ENCODE measurements at places on chromosomes 5 and 9.

GRCh38 chr5:52945040-52945439 lies 44.1 kb upstream of the ITGA2 start:
- DNase-seq: no peak

- no peak for DNase-seq
These were observed 1.3 kb downstream of the ENC1 start for GRCh38 chr5:74638970-74639806.

DNA sequence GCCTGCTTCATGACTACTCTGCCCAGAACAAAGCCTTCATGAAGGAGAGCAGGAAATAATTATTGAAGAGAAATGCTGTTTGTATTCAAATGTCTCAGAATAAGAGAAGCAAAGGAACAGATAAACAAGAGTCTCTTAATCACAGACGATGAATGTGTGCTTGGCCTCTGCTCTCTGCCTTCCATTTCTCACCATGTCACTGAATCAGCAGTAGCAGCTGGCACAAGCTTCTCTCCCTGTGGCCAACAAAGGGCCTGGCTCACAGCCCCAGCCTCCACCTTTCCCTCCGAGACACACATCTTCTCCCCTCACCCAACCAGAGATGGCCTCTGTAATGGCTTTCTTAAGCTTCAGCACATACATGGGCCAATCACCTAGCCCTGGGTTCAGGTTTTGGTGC lies 128.1 kb upstream of the SLIT3 start:
- DNase-seq: no peak

GRCh38 chr5:179841621-179842020 lies 17.0 kb downstream of the MRNIP start:
- no peak for DNase-seq

- DNase-seq: no peak
These were observed at the start of gene NREP for GRCh38 chr5:111756581-111757354. TSS of gene NREP (minus strand) at chr5:111757194. CDS start at chr5:111755772, 1,422 bp downstream.

DNA sequence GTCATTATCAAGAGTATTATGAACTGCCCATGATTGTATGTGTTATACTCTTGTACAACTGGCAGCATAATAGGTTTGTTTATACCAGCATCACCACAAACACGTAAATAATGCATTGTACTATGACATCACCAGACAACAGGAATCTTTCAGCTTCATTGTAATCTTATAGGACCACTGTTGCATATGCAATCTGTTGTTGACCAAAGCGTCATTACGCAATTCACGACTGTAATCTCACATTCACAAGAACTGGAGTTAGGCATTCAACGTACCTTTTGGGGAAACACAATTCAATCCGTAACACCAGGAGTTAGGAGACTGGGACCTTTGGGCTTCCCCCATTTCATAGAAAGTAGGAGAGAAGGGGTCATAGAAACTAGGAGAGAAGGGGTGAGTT lies 20.4 kb upstream of the ARSI start:
- no peak for DNase-seq

DNA sequence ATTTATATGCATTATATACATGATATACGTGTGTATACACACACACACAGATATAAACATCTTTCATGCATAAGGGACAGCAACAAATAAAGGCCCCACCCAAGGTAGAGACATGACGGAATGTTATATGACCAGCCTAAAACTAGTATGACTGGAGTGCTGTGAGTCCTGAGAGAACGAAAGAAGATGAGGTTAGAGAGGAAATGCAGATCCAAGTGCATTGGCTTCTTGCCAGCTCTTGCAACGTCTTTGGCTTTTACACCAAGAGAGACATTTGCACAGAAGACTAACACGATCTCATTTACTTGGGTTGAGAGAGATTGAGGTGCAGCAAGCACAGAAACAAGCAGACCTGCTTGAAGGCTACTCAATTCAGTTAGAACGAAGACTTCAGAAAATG lies 23.0 kb downstream of the CDH10 start:
- no peak for DNase-seq

DNA sequence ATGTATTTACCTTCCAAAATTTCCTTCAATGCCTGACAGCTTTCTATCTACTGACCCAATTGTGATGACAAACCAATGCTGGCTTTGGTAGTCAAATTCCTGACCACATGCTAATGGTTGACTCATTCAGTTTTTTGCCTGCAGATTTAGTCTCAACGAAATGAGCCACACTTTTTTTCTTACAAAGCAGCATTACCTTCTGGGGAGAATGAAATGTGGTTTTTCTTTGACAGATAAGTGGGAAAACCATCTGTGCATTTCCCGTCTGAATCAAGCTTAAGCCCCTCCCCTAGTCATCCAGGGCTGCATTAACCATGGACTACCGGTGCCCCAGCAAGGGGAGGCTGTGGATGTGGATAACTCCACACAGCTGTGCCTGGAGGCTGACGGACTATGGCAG lies 99.6 kb upstream of the TAF11L2 start:
- DNase-seq: no peak

DNA sequence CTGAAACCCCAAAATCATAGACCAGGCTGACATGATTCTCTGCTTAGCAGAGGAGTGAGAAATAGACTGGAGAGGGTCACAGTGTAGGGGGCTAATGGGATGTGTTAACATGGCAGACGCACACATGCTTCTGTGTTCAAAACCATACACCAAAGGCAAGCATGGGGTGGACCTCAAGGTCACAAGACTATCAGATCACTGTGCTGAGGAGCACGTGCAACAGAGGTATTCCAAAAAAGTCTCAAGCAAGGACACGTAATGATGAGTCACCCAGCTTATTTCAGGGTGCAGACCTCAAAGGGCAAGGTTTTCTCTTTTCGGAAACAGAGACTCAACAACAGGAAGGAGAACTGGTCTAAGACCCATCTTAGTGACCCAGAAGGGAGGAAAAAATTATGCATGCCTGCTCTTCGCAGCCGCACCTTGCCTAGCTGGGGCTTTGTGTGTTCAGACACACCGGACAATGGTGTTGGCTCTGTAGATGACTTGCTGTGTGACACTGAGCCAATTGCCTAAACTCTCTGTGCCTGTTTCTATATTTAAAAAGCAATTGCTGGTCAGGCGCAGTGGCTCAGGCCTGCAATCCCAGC lies 20.3 kb downstream of the WHRN start:
- DNase-seq: peak; percentile 43

- DNase-seq: no peak
These were observed 271.5 kb downstream of the ARRDC3 start for GRCh38 chr5:91111473-91112238.

- peak; percentile 37 for DNase-seq
These were observed 91.7 kb upstream of the SHB start for GRCh38 chr9:38160613-38161215.

- no peak for DNase-seq
These were observed 1.4 kb upstream of the HSDL2 start for GRCh38 chr9:112378328-112379176.

GRCh38 chr5:105849701-105850100 lies 1821.0 kb downstream of the EFNA5 start:
- no peak for DNase-seq

DNA sequence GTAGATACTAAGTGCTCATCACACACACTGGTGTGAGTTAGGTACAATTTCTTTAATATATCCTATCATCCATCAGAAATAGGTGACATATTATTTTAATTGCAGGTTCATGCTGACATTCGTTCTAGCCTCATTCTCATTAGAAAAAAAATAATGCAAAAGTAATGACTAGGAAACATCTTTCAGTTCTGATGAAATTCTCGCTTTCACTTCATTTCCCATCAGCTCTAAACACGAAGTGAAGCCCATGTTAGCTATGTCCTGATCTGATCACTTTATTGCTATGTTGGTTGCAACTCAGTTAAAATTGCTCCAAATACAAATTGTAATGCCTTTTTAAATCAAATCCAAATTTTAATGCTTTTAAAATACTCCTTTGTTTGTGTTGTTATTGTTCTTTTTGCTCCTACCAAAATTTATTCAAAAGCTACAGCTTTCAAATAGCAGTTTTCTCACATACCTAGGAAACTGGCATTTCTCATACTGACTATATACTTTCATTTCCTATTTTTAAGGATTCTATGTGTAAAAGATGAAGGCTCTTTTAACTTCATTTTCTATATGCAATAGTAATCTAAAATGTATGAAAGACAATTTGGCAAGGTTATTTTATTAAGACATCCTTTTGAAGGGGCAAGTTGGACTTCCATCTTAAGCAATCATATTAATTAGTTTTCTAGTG lies 1237.8 kb upstream of the ACO1 start:
- no peak for DNase-seq

DNA sequence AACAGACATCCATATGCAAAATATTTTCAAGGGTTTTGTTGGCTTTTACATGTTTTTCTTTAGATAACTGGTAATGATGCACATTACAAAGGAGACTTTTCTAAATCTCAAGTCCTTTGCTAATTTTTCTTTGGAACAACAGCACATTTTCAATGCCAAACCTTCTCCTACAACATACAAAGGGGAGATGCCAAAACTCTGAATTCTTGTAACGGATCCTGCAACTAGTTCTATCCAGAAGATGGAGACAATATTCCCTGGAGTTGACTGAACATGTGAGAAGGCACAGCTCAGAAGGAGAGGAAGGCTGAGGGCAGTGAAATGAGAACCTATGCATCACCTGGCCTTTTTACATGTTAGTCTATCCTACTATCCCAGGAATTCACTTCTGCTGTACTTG lies 21.0 kb downstream of the DNAJA1 start:
- no peak for DNase-seq

- no peak for DNase-seq
These were observed 151.5 kb downstream of the ACTL7B start for GRCh38 chr9:108704156-108704852.

GRCh38 chr5:59506285-59506877 lies 387.1 kb downstream of the PDE4D start:
- no peak for DNase-seq

- no peak for DNase-seq
These were observed 19.1 kb downstream of the RAPGEF6 start for GRCh38 chr5:131615957-131616356.

DNA sequence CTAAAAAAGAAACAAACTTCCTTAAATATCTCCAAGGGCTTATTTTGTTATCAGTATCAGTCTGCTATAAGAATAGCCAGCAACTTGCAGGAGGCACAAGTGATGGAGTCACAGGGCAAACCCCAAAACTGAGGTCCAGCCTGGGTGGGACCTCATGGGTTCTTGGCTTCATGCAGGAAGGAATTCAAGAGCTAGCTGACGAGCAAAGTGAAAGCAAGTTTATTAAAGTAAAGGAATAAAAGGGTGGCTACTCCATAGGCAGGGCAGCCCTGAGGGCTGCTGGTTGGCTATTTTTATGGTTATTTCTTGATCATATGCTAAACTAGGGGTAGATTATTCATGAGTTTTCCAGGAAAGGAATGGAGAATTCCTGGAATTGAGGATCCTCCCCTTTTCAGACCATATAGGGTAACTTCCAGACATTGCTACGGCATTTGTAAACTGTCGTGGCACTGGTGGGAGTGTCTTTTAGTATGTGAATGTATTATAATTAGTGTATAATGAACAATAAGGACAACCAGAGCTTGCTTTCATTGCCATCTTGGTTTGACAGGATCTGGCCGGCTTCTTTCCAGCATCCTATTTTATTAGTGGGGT lies 231.9 kb downstream of the ADAMTSL1 start:
- no peak for DNase-seq

DNA sequence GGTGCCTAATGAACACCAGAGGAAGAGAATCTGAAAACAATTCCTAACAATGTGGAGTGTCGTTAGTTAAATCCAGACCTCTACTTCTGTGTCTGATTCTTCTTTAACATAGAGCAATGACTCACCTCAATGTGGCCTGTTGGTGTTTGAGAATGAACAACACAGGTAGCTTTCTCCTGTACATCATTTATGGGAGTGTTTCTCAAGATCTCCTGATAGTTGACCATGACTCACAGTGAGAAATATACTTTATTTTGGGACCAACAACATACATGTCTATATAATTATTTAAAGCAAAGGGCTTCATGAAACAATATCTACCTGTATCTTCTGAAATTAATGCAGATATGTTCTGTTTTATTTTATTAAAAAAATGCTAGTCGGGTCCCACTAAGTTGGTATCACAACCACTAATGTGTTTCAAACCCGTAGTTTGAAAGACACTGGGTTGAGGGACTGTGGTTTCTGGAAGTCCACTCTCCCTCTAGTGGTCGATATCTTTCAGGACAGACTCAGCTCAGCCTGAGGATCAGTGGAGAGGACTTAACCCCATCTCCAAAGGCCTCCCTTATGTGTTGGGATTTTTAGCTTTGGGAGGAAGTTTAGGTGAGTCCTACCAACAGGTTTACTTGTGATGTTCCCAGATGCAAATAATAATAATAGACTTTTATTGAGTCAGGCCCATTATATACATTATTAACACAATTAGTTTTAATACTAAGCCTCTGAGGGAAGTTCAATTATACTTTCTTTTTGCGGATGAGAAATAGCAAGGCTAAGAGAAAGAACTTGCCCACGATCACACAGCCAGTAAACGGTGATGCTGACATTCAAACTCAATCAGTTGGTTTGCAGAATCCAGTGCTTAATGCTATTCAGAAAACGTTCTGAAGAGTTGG lies 70.0 kb upstream of the KLF9 start:
- DNase-seq: no peak

DNA sequence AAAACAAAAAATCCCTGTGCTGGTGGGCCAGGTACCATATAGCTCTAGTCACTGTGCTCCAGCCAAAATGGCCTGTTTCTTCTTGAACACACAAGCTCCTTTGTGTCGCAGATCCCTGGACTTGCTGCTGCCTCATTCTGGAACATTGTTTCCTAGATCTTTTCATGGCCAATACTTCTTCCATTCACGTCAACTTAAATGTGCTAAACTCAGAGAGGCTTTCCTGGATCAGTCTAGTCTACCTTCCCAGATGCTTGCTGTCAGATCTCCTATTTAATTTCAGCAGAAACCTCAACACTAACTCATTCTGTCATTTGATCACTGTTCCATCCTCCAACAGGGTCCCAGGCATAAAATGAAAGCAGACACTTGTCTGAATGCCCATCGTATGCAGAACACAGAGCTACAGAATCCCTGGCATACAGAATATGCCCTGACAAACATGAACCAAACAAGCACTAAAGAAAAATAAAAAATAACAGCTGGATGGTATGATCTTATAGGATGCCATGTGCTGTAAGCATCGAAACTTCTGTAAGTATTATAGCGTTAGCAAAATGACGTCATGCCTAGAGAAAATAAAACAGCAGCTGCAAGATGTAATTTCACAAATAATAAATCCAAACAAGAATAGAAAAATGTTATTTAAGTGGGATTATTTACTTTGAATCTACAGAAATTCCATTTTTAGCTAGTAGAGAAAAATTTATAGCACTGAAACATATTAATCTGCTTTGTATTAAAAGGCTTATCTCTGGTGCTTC lies 403.7 kb upstream of the DAP start:
- DNase-seq: no peak

DNA sequence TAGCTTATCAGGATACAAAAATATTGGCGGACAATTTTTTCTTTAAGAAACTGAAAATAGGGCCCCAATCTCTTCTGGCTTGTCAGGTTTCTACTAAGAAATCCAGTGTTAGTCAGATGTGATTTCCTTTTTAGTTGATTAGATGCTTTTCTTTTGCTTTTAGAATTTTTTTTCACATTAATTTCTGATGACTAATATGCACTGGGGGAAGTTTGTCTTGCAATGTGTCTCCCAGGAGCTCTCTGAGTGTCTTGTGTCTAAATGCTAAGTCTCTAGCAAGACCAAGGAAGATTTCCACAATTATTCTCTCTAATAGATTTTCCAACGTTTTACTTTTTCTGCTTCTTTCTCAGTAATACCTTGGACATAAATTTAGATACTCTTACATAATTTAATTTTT lies 559.8 kb upstream of the TYRP1 start:
- DNase-seq: no peak
